ENCODE measurements at places on chromosomes 6 and 20.

- DNase-seq, result no peak
Observed at GRCh38 chr6:140346428-140346827, 972.0 kb upstream of the CITED2 start.

DNA sequence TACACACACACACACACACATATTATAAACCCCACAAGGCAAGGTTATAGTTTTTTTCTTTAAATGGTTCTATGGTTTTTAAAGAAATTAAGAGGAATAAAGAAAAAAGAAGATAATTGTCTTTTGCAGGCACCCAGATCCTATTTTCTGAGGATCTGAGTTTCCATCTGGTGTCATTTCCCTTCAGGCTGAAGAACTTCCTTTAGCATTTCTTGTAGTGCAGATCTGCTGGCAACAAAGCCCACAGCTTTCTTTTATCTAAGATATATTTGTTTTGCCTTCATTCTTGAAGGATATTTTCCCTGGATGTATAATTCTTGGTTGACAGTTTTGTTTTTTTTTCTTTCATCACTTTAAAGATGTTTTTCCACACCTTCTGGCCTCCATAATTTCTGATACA is 57.6 kb upstream of the PMEPA1 start:
- DNase-seq, result no peak

DNA sequence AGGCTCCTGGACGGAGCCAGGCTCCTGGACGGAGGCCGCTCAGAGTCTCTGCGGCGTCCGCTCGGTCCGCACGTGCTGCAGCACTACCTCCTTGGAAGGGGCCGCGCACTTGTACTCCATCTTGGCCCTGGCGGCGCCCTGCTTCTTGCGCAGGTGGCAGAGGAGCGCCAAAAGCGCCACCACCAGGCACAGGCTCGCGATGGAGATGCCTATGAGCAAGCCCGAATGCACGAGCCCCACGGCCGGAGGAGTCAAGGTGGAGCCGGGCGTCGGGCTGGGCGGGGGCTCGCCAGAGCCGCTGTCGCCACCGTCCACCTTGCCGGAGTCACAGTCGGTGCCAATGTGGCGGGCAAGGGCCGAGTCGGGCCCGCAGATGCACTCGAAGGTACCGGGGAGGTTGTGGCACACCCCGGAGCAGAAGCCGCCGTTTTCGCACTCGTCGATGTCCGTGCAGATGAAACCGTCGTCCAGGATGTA is 1.7 kb downstream of the THBD start:
- DNase-seq, result no peak

GRCh38 chr6:47134476-47135189 is 92.5 kb upstream of the ADGRF1 start:
- DNase-seq, result no peak

All from T follicular helper cell (primary cell).